ENCODE measurements at places on chromosomes 3 and 15. TPM values are rescaled to one million over a fixed set of nuclear protein-coding genes. Genes with fewer than 3 reads are reported as not detected.

ASB14 gene
- total RNA-seq: not detected

SH2D7 gene
- 2.4 TPM for total RNA-seq

STIMATE gene
- total RNA-seq: 13.6 TPM

SEC22A gene
- 10.4 TPM for total RNA-seq

BBX gene
- 24.4 TPM for total RNA-seq

RYR3 gene
- 0.27 TPM for total RNA-seq

RHO gene
- total RNA-seq: not detected

STRC gene
- total RNA-seq: 1.4 TPM

DNA sequence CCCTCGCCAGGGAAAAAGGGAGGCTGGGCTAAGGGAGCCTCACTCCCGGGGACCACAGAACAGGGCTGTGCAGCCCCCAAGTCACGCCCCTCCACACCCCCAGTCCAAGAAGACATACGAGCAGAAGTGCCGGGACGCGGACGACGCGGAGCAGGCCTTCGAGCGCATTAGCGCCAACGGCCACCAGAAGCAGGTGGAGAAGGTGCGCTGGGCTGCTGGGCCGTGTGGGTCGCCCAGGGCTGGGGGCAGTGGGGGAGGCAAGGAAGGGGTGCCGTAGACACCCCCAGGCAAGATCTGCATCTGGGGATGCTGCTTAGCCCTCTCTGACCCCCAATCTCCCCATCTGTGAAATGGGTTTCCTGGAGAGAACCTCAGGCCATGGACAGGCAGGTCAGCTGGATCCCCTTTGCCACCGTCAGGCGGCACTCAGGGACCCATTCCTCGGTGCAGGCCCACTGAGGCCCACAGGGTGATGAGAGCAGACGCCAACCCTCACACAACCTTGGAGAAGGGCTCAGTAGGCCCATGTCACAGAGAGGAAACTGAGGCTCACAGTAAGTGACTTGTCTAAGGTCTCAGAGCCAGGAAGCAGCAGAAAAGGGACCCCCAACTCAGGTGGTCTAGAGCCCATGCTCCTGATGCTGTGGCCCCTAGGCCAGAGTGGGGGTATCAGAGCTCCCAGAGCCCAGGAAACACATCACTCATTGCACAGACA, 33.7 kb downstream of the PSTPIP1 start:
- DNase-seq: peak; percentile 3

- peak; percentile 53 for DNase-seq
Measured at GRCh38 chr3:69085168-69085832, 563 bp downstream of the ARL6IP5 start.

DNA sequence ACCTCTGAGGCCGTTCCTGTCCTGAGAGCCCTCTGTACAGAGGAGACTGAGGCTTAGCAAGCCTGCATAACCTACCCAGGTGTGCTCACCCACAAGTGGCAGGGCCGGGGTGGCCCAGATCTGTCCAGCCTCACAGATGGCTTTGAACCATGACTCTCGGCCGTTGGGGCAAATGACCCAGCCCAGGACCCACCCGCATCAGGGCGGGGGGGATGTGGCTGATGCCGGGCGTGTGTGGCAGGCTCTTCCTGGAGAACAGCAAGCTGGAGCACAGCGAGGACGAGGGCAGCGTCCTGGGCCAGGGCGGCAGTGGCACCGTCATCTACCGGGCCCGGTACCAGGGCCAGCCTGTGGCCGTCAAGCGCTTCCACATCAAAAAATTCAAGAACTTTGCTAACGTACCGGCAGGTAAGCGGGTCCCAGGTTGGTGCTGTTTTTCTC, 133.5 kb downstream of the LRRK1 start:
- DNase-seq: no peak

GRCh38 chr3:71441217-71441924, 142.2 kb downstream of the FOXP1 start:
- DNase-seq: no peak

DNA sequence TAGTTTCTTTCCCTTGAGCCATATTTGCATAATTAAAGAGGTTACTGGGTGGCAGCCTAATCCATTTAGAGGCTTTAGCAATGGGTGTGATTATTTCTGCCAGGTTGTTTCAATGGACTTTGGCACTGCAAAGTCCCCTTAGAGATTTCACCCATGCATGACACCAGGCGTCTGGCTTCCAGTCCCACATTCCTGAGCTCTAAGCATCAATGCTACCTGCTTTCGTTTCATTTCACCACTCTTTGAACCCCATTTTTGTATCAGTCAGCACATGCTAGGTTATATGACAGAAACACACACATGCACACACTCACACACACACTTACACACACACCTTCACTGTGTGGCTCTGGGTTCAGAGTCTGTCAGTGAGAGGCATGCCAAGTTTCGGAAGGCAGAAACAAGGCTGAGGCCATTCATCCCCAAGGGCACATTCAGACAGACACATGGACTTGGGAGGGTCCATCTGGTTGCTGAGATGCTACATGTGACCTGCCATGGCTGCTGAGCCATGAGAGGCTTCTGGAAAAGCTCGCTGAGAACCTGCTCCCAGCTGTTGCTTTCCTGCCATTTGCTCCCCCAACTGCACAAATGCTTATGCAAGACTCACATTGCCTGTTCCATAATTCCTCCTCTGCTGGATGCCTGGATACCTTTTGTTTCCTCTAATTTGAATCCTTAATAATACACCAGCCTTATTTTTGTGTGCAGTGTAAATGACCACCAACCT, 354.1 kb downstream of the GABRG3 start:
- DNase-seq: no peak

GRCh38 chr3:198097048-198097447, 137.0 kb downstream of the LMLN start:
- DNase-seq: no peak

- DNase-seq: no peak
Measured at GRCh38 chr15:98666841-98667240, 18.5 kb downstream of the IGF1R start.

GRCh38 chr3:52456169-52456799, 880 bp downstream of the NISCH start:
- DNase-seq: no peak

GRCh38 chr15:77009646-77010311, 14.9 kb downstream of the PSTPIP1 start:
- no peak for DNase-seq

Measured in left colon (tissue), 2 donors.